ENCODE measurements at places on chromosomes 7 and 10. TPM values are rescaled to one million over a fixed set of nuclear protein-coding genes. Genes with fewer than 3 reads are reported as not detected.

NEUROG3 gene
- 0.06 TPM for polyA plus RNA-seq

MASTL gene
- polyA plus RNA-seq = 4.4 TPM

SPDYE1 gene
- not detected for polyA plus RNA-seq

UROS gene
- 40.7 TPM for polyA plus RNA-seq

- no peak for DNase-seq
Measured at GRCh38 chr7:77393261-77393660, 22.9 kb downstream of the GSAP start.

GRCh38 chr10:45432700-45433472, 58.9 kb downstream of the ALOX5 start:
- no peak for DNase-seq

- DNase-seq = no peak
Measured at GRCh38 chr10:120818301-120818700, 32.9 kb upstream of the WDR11 start.

- DNase-seq = no peak
Measured at GRCh38 chr10:31820096-31820495, 108.5 kb downstream of the ARHGAP12 start.

All from spleen (tissue), 13 donors.